NCI-H524 treated with DMSO at 0.1 percent for 48 hours (cell line): ENCODE measurements at places on chromosomes 7 and 10.

- no peak for DNase-seq
Measured at GRCh38 chr7:72405418-72405817, 6.7 kb downstream of the CALN1 start.

DNA sequence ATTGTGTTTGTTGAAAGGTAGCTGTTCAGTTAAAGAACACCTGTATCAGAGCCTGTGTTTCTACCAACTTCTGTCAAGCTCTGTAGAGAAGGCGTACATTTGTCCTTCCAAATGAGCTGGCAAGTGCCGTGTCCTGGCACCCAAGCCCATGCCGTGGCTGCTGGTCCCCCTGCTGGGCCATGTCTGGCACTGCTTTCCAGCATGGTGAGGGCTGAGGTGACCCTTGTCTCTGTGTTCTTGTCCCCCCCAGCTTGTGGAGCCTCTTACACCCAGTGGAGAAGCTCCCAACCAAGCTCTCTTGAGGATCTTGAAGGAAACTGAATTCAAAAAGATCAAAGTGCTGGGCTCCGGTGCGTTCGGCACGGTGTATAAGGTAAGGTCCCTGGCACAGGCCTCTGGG is 154.9 kb downstream of the EGFR start:
- no peak for DNase-seq

- DNase-seq = no peak
Measured at GRCh38 chr7:84232646-84233045, 38.1 kb upstream of the SEMA3A start.

- DNase-seq = no peak
Measured at GRCh38 chr7:46257761-46258448, 336.8 kb upstream of the IGFBP3 start.

DNA sequence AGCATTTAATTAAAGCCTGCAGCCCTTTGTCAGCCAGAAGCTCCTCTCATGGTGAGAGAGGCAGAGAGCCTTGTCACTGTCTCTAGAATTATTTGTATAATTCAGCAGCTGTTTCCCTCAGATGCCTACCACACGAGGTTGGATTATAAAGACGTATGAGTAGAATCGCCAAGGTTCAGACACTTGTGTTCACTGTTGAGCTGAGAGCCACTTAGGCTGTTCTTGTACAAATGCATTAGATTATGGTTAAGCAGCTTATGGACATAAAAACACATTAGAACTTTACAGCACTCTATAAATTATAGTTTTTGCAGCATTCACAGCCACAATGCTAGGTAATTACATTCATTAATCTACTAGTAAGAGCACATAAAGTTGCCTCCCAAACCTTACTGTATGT is 282.6 kb downstream of the AUTS2 start:
- peak; percentile 97 for DNase-seq

- DNase-seq = no peak
Measured at GRCh38 chr7:17229228-17229627, 69.2 kb upstream of the AHR start.

- no peak for DNase-seq
Measured at GRCh38 chr7:116423499-116423898, 76.0 kb upstream of the CAV2 start.

- no peak for DNase-seq
Measured at GRCh38 chr7:28217143-28217542, 36.5 kb upstream of the JAZF1 start.

DNA sequence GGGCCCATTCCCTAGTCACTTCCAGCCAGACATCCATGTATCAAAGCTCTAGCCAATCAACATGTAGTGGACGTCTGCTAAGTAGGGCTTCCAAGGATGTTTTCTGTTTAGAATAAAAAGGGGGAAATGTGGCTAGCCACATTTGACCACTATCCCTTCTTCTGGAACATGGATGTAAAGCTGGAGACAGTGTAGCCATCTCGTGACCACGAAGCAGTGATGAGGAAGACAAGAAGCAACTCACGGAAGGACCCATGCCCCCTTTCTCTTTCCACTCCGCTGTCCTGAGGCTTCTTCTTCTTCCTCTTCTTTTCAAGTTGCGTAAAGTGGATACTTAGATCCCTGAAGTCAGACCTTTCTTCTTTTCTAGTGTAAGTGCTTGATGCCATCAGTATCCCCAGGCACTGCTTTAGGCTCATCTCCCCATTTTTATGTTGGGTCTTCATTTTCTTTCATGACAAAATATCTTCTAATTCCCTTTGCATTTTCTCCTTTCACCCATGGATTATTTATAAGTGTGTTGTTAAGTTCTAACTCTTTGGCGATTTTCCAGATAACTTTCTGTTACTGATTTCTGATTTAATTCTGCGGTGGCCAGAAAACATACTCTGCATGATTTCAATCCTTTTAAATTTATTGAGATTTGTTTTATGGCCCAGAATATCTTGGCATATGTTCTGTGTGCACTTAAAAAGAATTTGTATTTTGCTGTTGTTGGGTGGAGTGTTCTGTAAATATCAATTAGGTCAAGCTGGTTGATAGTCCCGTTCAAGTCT is 594.5 kb downstream of the SDK1 start:
- DNase-seq = no peak

GRCh38 chr10:101284101-101284743 is 55.0 kb upstream of the LBX1 start:
- no peak for DNase-seq

GRCh38 chr7:17524746-17525145 is 226.3 kb downstream of the AHR start:
- no peak for DNase-seq

DNA sequence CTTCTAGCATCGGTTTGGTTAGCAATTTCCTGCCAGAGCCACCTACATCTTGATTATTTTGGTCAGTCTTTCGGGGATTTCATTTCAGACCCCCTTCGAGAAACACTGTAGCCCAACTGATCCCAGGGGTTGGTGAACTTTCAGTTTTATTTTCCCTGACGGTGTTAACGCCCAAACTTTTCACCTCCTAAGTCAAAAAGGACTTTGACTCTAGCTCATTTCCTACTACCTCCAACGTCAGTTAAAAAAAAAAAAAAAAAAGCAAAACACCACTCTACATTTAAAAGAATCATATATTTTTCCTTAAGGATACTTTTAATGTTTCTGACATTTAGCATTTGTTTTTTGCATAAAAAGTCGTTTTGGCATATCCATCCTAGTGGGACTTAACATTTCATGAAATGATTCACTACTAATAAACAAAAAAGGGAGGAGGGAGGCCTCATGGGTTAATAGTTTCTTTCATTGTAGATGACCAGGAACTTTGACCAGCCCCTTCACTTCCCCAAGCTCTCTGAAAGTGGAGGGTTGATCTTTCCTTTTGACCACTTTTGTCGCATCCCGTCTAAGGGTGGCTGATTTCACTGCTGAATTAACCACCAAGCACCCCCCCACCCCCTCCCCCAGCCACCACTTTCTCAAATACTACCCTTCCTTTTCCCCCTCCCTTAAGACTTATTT is 764 bp upstream of the TCF7L2 start:
- no peak for DNase-seq

DNA sequence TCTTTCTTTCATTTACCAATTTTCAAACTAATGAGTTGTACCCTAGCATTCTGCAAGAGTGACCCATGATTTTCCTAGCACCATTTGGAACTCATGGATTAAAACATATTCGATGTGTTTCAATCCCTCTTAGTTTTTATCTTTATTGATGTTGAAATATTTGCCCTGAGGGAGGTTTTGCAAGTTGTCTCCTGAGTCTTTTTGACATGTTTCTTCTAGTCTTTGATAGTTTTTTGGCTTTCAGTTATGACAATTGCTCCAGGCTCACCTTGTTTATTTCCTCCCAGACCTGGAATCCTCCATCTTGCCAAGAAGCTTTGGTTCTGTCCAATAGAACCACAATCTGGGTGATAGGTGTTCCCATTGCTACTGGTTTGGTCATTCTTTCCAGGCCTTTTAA is 327.8 kb downstream of the WDR11 start:
- no peak for DNase-seq

- DNase-seq = no peak
Measured at GRCh38 chr7:142833174-142834048, 21.5 kb upstream of the EPHB6 start.

DNA sequence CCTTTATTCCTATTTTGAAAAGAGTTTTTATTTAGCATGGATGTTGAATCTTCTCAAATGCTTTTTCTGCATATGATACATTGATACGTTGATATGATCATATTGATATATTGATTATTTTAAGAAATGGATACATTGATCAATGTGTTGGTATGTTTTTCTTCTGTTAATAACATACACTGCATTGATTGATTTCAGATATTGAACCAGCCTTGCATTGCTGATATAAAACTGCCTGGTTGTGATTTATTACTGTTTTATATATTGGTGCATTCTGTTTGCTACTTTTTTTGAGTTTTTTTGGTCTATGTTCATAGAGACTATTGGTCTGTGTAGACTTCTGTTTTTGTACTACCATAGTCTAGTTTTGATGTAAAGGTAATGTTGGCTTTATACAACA is 26.8 kb upstream of the RABGEF1 start:
- no peak for DNase-seq

DNA sequence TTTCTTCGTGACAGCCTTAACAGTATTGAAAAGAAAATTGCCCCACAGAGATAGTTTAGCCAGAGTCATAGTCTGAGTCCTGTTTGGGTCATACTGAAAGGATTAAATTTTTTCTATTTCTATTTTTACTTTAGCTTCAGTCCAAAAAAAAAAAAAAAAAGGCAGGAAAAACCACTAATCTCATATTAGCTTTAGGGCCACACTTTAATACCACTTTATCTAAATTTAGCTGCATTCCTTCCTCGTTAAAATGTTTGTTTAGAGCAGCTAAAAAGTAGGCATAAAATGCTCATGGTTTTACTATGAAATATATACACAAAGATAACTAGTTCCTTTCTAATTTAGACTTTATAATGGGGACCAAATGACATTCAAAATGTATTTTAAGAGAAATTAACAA is 216.5 kb upstream of the TMEM196 start:
- DNase-seq = no peak

DNA sequence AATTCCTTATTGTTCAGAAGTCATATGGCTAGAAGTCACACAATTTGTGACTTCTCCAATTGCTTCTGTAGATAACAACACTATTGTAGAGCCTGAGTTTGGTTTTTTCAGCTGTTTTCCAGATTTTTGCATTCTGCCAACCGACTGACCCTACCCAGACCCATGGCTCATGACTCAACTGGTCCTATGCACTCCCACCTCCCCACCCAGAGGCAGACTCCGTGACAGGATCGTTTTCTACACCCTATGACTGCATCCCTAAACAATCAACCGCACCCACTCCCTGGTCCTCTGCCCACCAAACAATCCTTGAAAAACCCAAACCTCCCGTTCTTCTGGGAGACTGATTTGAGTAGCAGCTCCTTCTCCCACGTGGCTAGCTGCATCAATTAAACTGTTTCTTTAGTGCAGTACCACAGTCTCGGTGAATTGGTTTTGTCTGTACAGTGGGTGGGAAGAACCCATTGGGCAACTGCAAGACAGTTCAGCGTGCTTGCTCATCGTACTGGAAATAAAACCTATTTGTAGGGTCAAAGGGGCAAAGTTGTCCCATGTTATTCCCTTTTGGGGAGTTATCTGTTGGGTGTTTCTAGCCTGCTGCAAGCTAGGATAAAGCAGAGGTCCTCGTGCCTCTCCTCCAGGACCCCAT is 150.3 kb upstream of the FAM20C start:
- DNase-seq = no peak

DNA sequence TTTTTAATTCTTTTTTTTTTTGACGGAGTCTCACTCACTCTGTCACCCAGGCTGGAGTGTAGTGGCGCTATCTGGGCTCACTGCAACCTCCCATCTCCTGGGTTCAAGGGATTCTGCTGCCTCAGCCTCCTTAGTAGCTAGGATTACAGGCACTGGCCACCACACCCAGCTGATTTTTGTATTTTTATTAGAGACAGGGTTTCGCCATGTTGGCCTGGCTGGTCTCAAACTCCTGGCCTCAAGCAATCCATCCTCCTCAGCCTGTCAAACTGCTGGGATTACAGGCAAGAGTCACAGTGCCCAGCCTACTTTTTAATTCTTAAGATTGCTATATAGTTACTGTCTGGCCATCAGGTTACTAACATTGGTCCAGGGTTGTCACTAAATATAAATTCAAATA is 59.6 kb downstream of the ZNF277 start:
- no peak for DNase-seq

DNA sequence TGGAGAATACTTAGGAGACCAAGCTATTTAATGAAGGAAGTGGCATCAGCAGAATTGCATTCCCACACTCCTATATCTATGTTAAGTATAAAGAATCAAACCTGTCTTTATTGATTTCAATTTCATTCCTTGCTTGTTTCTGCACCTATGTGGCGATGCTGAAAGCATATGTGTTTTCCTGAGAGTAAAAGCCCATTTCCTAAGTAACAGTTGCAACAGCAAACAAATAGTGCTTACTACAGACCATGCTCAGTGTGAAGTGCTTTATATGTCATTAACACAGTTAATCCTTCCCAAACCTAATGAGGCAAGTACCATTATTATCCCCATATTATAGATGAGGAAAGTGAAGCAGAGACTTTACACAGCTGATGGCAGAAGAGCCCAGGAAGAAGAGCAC is 552.1 kb downstream of the PARD3 start:
- DNase-seq = no peak

- DNase-seq = no peak
Measured at GRCh38 chr7:52540041-52540440, 495.4 kb upstream of the POM121L12 start.

GRCh38 chr7:122137251-122138077 is 6.6 kb downstream of the AASS start:
- DNase-seq = no peak

DNA sequence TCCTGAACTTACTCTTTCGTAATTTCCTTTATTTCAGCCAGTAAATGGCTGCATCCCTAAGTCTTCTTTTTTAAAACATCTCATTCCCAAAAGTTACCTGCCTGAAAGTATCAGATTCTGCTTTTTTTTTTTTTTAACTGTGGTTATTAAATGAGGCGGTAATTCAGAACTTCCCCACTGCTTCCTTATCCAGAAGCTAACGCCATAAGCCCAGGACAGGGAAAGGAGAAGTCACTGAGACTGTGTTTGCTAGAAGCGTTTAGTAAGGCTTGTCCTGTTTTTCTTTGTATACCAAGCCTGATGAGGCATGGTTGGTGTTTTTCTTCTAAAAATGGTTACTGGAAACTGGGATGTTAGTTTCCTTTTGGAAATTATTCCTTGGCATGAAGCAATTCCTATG is 197.8 kb downstream of the CELF2 start:
- no peak for DNase-seq

DNA sequence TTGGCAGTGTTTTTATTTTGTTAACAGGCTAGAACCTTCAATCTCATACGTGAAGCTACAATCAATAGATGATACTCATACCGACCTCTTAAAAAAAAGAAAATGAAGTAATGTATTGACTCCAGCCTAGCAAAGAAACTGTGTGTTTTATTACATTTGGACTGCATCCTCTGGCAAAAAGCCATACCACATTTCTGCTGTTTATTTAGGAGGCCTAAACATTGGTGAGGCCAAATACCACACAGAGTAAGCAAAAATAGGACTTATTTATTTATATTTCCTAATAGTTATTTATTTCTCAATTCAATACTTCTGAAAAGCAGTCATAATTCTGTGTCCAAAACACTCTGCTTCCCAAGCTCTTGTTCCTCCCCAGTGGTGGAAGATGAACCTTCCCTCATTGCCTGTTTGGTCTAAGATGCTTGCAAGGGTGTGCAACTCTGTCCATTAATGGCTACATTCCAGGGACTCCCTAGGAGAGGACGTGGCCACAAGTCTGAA is 398.8 kb upstream of the KLF6 start:
- no peak for DNase-seq
